Stimulated activated CD8-positive, alpha-beta memory T cell treated with anti-CD3 and anti-CD28 coated beads, Interleukin-15, amount 100 ng/mL, for 1 hour (primary cell): ENCODE measurements at places on chromosomes 6 and 20.
A peak's percentile ranks its signal among the peaks of the same experiment; 100 is the strongest.

GRCh38 chr6:140020207-140020791 lies 645.9 kb upstream of the CITED2 start:
- no peak for DNase-seq

- DNase-seq: no peak
Observed at GRCh38 chr20:63736893-63737694, 630 bp downstream of the LIME1 start.

GRCh38 chr20:62367136-62367632 lies at the start of gene LAMA5:
Gene LAMA5 (minus strand): TSS chr20:62367312. CDS start chr20:62367245, 67 bp downstream.
- no peak for DNase-seq

DNA sequence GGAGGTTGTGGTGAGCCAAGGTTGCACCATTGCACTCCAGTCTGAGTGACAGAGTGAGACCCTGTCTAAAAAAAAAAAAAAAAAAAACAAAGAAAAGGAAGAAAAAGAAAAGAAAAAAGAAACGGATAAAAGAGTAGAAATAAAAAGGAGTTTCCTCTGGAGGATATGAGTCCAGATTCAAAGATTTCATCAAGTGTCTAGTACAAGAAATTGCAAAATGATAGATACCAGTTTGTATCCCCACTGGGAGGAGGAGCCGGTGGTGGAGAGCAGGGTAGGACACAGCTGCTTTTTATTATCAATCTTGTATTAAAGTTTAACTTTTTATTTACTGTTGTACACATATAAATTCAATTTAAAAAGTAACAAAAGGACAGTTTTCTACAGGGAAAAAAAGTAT lies 113.9 kb downstream of the BMP7 start:
- no peak for DNase-seq

DNA sequence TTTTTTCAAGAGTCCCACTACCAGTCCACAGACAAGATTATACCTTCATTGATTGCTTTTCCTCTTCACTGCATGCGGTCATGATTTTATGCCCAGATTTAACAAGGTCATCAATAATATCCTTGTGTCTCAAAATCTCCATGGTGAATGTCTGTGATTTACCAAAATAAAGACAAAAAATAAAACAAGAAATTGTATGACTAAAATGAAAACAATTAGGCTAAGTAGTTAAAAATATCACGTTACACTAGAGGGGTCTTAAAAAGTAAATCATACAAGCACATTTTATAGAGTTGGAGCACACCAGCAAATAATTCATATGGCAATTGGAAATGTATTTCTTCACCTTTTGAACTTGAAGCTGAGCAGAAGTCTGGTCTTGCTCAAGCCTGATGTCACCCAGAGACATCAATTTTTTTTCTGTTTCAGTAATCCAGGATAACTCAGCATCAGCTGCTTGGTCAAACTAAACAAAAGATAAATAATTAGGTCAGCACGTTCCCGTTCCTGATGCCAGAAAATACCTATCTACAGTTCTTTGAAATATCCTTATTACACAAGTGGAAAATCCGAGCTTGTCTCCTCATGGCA lies 125.4 kb downstream of the DST start:
- no peak for DNase-seq

DNA sequence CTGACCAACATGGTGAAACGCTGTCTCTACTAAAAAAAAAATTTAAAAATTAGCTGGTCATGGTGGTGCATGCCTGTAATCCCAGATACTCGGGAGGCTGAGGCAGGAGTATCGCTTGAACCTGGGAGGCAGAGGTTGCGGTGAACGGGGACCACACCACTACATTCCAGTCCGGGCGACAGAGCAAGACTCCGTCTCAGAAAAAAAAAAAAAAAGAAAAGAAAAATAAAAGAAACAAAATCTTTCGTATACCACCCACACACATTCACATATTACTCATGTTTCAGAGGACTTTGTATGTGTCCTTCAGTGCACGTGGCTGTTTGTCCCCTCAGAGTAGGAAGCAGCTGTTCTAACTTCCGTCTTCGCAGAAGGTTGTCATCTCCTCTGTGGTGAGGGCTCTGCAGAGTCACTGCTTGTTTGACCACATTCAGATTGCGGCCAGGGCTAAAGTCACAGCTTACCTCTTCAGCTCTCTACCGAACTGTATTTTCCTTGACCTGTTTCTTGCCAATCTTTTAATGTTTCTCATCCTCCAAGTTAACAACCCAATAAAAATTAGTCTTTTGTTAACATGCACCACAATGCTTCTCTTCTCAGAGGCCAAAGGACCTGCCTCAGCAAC lies 36.6 kb upstream of the HIVEP1 start:
- no peak for DNase-seq

- no peak for DNase-seq
Observed at GRCh38 chr6:43510827-43511163, 649 bp upstream of the LRRC73 start.

GRCh38 chr6:125236536-125237327 lies 65.0 kb downstream of the HDDC2 start:
- no peak for DNase-seq

- DNase-seq: no peak
Observed at GRCh38 chr6:132261354-132261753, 139.9 kb downstream of the MOXD1 start.

DNA sequence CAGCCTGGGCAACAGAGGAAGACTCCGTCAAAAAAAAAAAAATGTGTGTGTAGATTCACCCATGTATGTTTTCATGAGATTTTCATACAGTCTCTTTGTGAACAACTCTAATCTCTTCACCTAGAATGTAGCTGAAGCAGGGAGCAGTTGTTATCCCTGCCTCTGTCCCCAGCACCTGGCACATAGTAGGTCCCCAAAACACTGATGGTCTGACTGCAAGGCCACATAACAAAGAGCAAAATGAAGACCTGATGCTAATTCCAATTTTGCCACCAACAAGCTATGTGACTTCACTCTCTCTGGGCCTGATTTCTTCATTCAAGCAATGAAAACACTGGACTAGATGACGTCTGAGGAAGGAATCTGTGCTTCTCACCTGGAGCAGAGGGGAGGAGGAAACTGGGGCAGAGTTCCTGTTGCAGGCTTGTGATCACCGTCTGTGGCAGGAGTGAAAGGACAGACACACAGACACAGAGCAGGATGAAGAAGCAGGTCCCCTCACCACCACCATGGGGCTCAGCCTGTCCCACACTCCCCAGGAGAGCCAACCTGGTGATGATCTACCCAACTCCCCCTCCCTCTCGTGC lies 4.6 kb downstream of the SLC44A4 start:
- DNase-seq: no peak

- peak; percentile 20 for DNase-seq
Observed at GRCh38 chr6:139250296-139251044, 41.3 kb downstream of the TXLNB start.

DNA sequence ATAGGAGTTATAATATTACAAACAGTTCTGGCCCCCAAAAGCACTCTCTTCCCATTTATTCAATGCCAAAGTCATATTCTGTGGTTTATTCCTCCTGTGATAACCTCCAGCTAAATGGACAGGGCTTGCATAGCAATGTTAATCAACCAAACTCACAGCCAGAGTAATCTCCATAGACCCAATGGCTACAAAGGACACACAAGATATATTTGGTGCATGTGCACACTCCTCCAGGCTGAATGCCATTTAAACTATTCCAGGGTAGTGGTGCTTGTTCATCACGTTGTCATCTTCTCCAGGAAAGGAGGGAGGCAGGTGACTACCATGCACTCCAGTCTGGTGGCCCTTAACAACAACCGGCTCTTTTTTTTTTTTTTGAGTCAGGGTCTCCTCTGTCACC lies 56.8 kb downstream of the B3GAT2 start:
- DNase-seq: no peak

GRCh38 chr6:101422811-101423210 lies 29.3 kb downstream of the GRIK2 start:
- no peak for DNase-seq

DNA sequence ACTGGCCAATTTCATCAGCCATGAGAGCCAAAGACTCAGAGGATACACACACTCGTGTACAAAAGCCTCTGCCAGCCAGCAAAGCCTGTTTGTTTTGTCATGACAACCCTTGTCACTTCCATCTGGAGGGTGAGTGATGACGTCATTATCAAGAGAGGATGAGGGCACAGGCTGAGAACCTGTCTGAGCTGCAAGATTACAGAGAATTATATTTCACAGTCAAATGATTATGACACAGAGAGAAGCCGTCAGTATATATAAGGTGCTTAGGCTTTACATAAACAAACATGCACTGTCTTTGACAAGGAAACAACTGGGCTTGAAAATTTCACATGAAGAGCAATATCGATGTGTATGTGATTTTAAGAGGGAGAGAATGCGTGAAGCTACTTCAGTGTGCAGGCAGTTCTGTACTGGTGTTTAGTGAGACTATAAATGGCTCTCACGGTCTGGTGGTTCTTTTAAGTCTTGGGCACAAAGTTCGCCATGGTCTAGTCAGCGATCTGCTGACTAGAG lies 36.5 kb upstream of the BCLAF1 start:
- DNase-seq: no peak

GRCh38 chr6:159645640-159646039 lies 47.4 kb downstream of the SOD2 start:
- no peak for DNase-seq

- DNase-seq: no peak
Observed at GRCh38 chr6:85006362-85006761, 242.0 kb upstream of the TBX18 start.

- DNase-seq: no peak
Observed at GRCh38 chr6:17552861-17553260, 47.2 kb upstream of the FAM8A1 start.

- DNase-seq: no peak
Observed at GRCh38 chr20:1254254-1254653, 11.8 kb upstream of the SNPH start.

DNA sequence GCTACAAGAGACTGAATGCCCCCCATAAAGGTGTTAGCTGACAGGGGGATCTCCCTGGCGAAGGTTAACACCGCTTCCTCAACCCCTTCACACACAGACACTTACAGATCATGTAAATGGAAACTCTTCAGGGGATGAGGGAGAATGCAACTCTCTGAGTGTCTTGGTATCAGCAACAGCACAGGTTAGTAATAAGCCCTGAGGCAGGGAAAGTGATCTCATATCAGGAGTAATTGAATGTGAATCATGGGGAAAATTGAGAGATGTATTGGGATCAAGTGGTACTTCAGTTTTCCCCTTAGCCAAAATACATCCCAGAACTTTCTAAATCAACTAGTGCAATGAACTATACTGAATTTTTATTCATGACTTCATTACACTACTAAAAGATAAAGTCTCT lies 23.8 kb downstream of the OR2J3 start:
- DNase-seq: no peak

DNA sequence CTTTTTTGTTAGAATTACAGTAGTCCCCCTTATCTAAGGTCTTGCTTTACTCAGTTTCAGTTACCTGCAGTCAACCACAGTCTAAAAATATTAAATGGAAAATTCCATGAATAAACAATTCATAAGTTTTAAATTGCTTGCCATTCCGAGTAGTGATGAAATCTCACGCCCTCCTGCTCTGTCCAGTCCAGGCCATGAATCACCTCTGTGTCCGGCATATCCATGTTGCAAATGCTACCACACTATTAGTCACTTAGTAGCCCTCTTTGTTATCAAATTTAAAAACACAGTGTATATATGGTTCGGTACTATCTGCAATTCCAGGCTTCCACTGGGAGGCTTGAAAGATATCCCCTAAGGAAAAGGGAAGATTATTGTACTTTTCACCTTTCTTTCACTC lies 164.6 kb upstream of the FAM83B start:
- no peak for DNase-seq

GRCh38 chr20:40274912-40275533 lies 414.0 kb downstream of the MAFB start:
- no peak for DNase-seq

DNA sequence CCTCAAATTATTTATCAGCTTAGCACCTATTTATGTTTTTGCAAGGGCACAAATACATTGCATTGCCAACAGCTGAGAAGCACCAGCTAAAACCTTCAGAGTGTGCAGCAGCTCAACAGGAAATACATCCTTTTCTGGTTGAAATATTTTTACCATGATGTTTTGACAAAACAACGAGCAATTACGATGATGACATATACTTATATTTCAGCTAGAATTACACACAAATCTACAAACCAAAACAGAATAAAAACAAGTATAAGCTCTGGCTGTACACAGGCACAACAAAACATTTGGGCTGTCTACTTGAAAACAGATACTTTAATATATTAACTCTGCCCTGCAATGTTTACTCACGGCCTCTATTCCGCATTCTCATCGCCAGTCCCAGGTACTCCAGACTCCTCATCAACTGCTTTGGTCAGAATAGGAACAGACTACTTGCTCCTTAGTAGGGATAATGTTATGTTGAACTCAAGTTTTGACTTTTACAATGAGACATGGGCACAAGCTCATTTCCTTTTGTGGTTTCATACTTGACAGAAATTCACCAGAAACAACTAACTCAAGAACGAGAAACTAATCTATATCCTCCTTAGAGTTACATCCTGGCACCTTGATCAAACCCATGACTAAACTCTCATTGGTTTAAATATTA lies 377.6 kb downstream of the ESR1 start:
- no peak for DNase-seq

GRCh38 chr6:134764741-134765140 lies 185.2 kb downstream of the ALDH8A1 start:
- DNase-seq: no peak
